HCEC 1CT (cell line): ENCODE measurements at places on chromosomes 7 and 10.

DNA sequence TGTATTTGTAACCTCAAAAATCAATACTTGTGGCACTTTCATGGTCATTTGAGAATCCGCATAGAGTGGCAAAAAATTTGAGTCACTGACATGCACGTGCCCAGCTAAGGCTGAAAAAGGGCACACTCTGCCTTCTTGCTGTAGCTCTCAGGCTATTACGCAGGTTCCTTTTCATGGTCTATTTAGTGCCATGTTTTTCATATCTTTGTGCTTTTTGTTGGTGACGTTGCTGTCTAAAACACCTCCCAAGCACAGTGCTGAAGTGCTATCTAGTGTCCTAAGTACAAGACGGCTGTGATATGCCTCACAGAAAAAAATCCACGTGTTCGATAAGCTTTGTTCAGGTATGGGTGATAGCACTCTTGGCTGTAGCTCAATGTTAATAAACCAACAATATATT, 50.9 kb downstream of the CREB3L2 start:
- DNase-seq = no peak

GRCh38 chr10:813286-813685, 118.2 kb downstream of the LARP4B start:
- no peak for DNase-seq

GRCh38 chr10:14583252-14583651, 191.4 kb downstream of the FAM107B start:
- DNase-seq = no peak

DNA sequence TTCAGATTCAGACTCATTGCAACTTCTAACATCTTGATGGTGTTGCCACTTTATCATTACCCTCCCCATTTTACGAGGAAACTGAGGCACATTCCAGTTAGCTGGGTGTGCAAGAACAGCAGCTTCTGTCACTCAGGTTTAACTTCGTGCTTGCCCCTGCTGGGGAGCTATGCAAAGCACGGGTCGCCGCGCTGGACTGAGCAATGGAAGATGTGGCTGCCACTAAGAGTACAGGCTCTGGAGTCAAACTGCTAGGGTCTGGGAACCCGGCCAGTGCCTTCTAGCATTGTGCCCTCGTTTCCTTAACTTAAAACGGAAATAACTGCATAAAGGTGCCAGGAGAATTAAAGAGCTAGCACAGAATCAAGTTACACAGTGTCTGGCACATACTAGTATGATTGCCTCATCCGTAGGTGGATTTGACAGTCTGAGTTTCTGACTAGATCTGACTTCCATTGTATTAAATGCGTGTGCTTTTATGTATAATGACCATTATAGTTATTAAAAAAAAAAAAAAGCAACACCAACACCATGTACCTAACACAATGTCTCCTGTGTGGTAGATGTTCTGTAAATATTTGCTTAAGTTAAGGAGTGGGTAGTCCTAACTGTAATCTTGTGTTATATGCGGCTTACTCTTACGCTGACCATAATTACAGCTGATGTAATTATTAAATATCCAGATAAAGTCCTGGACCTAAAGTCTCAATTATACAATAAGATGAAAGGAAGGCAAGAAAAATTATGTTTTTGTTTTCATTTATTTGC, 842 bp downstream of the ZNF22 start:
- DNase-seq = peak; percentile 47

DNA sequence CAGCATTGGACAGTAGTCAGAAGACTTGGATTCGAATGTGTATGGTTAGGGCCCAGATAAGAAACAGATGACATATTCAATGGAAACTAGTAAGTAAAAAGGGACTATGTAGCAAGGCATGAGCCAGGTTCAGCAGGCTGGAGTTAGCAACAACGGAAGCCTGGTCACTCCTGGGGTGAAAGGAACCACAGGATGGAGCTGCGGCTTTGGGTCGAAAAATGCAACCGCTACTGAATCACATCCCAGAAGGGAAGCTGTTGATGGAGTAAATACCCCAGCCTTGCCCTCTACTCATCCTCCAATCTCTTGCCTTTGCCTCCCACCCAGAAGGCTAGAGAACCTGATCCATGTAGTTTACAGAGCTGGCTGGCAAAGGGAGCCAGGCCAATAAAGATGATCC, 37.5 kb upstream of the EGR2 start:
- no peak for DNase-seq

DNA sequence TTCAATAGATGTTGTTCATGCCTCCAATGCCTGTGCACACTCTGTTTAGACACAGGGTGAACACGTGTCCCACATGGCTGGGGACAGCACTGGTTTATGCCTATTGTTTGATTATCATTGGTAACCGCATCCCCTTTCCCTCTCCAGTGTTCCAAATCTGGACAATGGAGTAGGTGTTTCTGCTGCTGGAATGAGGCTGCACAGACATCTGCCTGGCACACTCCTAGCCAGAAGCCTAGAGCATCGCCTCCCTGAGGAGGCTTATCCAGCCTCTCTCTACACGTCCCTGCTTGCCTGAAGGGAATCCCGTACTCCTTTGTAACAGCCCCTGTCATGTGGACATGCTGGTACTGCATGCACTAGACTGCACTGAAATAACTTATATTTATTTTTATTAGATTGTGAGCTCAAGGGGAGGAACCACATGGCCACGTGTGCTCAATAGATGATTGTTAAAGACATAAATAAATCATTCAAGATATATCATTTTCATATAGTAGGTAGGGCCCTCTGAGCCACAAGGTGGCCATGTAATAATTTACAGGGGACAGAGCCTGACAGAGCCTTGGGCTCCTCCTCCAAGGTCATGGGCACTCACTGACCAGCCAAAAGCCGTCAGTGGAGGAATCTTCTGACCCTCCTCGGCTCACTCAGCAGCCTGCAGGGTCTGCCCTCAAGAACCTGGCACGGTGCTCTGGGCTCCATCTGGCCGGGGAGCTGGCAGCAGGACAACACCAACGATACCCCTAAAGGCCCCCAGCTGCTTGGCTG, 310.9 kb upstream of the ZNF32 start:
- DNase-seq = no peak

DNA sequence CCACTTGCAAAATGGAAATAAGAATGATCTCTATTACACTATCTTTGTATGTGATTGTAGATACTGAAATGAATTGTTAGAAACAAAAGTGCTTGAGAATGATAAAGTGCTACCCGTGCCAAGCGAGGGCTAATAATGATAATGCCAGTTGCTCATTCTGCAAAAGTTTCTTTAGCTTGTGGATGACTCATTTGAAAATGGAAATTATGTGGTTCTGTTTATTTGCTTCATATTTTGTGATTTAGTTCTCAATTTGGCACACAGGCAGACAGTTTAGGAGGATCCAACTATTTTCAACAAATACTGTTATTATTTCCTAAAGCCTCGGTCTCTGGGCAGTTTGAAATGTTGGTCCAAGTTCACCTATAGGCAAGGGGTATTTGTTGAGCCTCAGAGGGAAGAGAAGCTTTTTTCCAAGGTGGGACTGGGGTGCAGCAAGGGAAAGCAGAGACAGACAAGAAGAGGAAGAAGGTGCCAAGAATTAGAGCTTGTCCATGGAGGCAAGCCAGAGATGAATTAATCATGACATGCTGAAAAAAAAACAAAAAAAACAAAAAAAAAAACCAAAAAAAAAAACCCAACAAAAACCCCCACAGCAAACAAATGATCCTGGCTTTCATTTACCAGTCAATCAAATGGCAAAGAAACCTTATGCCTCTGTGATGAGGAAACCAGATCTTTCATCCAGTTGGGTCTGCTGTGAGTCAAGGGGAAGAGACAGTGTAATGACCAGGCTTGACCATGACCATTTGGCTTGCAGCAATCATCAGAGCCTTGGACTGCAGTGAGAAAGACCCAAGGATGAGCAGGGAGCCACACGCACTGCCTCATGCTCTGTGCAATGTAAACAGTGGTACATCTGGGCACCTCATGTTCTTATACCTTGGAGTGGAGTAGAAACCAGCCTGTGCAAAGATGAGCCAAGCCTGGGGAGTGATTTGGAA, 285.0 kb upstream of the HABP2 start:
- DNase-seq = peak; percentile 3

GRCh38 chr10:52729271-52730104, 43.1 kb downstream of the MBL2 start:
- peak; percentile 37 for DNase-seq

- no peak for DNase-seq
Measured at GRCh38 chr10:132546567-132547420, 9.2 kb downstream of the INPP5A start.

DNA sequence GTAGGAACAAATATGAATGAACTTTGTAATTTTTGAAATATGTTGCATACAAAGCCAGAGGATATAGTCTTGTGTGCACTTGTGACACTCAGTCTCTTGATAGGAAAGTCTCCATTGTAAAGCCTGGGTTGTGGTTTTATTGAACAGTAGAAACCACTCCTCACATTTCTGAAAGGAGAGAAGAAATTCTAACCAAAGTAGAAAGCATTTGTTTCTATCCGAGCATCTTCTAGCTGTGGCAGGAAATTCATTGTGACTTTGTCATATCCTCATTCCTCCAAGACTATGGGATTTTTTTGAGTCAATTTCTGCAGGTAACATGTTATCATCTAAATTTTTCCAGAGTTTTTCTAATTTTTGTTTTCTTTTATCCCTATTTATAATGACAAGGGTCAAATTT, 55.5 kb upstream of the NCF1 start:
- DNase-seq = peak; percentile 12

GRCh38 chr7:128120116-128120515, 88.9 kb upstream of the LRRC4 start:
- DNase-seq = no peak

DNA sequence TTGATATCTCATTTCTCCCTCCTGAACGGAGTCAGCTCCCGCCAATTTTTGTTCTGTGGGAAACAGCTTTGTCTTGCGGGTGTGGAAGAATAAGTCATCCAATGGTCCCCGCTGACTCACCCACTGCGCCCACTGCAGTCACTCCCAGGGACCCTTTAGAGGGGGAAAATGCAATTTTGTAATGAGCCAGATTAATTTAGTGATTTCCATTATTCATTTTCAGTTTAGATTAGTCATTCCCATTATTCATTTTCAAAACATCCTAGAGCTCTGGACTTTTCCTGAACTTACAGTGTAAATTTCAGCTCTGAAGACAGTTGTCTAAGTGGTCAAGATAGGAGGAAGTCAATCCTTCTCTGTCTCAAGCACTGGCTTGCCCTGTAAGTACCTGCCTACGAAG, 154.9 kb upstream of the TMEM72 start:
- peak; percentile 75 for DNase-seq

DNA sequence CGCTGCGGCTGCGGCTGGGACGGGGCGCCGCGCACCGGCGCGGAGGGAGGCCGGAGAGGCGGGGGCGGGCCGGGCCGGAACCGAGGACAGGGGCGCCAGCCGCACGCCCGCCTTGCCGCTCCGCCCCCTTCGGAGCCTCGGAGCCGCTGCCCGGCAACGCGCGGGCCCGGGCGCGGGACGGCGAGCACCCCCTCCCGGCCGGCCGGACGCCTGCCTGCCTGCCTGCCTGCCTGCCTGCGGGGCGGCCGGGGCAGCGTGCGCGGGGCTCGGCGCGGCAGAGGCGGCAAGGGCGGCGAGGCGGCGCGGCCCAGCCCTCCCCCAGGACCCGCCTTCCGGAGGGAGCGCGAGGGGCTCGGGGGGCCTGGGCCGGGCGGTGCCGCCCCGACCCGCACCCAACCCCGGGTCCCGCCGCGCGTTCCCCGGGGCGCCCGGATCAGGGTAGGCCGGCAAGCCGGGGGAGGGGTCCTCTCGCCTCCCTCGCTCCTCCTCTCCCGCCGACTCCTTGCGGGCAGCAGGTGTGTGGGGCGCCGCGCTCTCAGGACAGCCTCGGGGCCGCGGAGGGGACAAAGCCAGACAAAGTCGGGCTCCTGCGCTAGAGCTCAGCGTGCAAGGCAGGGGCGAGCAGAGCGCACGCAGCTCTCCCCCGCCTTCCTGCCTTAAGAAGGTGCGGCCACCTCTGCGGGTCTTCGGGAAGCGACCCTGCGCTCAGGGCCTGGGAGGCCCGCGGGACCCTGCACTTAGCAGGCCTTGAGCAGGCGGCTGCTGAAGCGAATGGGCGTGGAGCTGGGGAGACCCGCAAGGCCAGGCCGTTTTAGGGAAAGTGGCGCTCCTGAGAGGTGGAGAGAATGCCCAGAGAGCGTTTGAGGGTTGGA, at the start of gene KIAA1549:
TSS of gene KIAA1549 (minus strand) at position 58 of the 872 bp plus-strand sequence. CDS start 120 bp downstream, outside the sequence.
- peak; percentile 56 for DNase-seq

DNA sequence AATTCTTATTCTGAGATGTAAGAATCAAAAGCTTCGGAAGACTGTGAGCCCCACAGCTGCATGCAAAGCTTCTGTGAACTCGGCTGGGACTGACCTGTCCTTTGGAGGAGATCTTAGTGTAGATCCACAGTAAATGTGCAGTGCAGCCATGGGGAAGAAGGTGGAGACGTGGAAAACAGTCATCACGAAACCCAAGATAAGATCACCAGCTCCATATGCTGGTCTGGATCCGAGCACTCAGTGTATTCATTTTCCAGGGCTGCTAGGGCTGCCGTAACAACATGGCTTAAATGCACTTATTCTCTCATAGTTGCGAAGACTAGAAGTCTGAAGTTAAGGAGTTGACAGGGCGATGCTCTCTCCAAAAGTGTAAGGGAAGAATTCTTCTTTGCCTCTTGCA, 143.0 kb upstream of the TCF7L2 start:
- no peak for DNase-seq

DNA sequence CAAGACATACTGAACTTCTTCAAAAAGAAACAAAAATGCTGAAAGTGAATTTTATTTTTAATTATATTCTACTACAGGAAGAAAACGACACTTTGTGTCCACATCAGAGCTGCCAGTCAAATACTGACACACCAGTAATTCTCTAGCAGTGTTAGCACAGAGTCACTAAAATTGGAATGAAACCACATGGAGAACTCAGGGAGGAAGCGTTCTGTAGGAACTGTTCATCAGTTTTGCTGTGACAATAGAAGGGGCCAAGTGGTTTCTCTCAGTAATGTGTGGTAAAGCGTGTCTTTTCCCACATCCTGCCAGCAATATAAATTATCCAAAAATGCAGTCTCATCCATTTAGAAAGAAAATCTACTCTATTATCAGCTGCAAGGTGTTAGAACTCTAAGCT, 683.3 kb downstream of the GRM8 start:
- no peak for DNase-seq

GRCh38 chr10:75722020-75722419, 290.6 kb downstream of the LRMDA start:
- no peak for DNase-seq

- DNase-seq = no peak
Measured at GRCh38 chr7:42278344-42278743, 41.3 kb upstream of the GLI3 start.

GRCh38 chr10:101061624-101062231, at the start of gene KAZALD1:
Gene KAZALD1, plus strand, starts transcription at chr10:101061989. Its CDS starts 604 bp downstream, at chr10:101062593.
- peak; percentile 63 for DNase-seq

- DNase-seq = no peak
Measured at GRCh38 chr7:76377186-76377918, 18.6 kb upstream of the YWHAG start.

- no peak for DNase-seq
Measured at GRCh38 chr7:159098811-159099655, 45.6 kb downstream of the VIPR2 start.

GRCh38 chr7:155360495-155361345, 63.0 kb downstream of the INSIG1 start:
- DNase-seq = no peak
